Effector memory CD8-positive, alpha-beta T cell (primary cell): ENCODE measurements at places on chromosomes 12 and 14.
A peak's percentile ranks its signal among the peaks of the same experiment; 100 is the strongest.

GRCh38 chr12:9707864-9708808 is 24.8 kb downstream of the CLECL1 start:
- H3K4me3 ChIP-seq: peak overlapping the region; percentile 82
- peak; percentile 67 for DNase-seq
- H3K4me1 ChIP-seq: peaks cover 44% of the 10 kb centered on the region
- no peaks in the 10 kb centered on the region for H3K27me3 ChIP-seq
- H3K27ac ChIP-seq: peak overlapping the region; percentile 93

DNA sequence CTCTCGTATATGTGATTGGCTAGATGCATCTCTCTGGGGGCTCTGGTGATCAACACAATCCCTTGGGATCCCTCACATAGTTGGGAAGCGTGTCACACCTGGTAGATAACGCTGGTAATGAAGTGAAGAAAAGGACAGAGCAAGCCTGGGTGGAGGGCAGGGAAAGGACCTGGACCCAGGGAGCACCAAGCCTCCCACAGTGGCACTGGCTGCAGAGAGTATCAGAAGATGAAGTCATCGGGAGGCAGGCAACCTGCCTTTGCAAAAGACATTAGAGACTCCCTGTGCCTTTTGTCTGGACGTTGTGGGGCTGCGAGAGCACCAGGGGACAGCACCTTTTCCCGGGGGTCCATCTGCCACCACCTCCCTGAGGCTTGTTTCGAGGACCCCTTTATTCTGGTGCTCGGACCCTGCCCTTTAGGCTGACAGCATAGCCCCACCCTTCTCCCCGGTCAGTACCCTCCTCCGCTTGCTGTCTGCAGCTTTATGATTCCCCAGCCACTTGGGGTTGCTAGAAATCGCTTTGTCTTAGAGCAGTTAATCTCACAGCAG is 116.4 kb downstream of the EML1 start:
- H3K27ac ChIP-seq: no peak overlapping the region
- no peaks in the 10 kb centered on the region for H3K4me1 ChIP-seq
- DNase-seq: no peak

- H3K36me3 ChIP-seq: peaks cover 13% of the 10 kb centered on the region
- no peak overlapping the region for H3K4me3 ChIP-seq
- peaks cover 29% of the 10 kb centered on the region for H3K4me1 ChIP-seq
These were observed 24.5 kb downstream of the NELL2 start for GRCh38 chr12:44851586-44851985.

- H3K4me1 ChIP-seq: peaks cover 28% of the 10 kb centered on the region
- H3K27me3 ChIP-seq: peaks cover 47% of the 10 kb centered on the region
- DNase-seq: peak; percentile 26
- H3K4me3 ChIP-seq: peak within 1 kb of the TSS; percentile 59
These were observed at the start of gene NFE2 for GRCh38 chr12:54300732-54301427. Gene NFE2, minus strand, starts transcription at chr12:54301015. Its CDS starts 5,767 bp downstream, at chr12:54295248.

- H3K4me1 ChIP-seq: no peaks in the 10 kb centered on the region
- no peak overlapping the region for H3K27ac ChIP-seq
- DNase-seq: no peak
- H3K27me3 ChIP-seq: peaks cover 25% of the 10 kb centered on the region
These were observed 308.2 kb downstream of the GLT1D1 start for GRCh38 chr12:129161511-129161910.

GRCh38 chr14:58549105-58549757 is 88.5 kb upstream of the DACT1 start:
- peaks cover 2% of the 10 kb centered on the region for H3K36me3 ChIP-seq
- no peaks in the 10 kb centered on the region for H3K4me1 ChIP-seq
- no peak overlapping the region for H3K27ac ChIP-seq
- DNase-seq: no peak
- H3K4me3 ChIP-seq: no peak overlapping the region
- no peaks in the 10 kb centered on the region for H3K27me3 ChIP-seq

DNA sequence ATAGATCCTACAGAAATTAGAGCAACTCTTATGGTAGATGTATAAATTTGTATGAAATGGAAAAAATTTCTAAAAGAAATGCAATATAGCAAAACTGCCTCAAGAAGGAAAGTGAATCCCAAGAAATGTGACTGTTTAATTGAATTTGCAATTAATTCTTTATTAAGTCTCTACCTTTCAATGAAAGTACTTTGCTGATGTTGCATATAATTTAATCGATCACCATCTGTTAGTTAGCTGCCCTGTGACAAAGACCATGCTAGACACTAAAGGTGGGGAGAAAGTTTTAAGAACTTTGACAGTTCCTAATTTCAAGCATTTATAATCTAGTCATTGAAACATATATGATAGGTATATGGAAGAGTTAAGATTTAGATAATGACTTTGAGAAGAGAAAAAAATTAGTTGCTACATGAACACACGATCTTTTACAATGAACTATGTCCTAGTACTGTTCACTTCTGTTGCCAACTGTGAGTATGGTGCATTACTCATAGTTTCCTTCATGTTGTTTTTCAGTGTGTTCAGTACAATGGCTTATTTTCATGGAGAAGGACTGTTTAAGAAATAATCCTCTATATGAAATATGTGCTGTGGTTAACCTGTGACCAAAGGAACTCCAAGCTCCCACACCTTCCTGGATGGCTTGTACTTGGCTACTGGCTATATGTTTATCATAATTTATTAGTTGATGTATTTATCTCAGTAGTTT is 128.4 kb downstream of the METTL25 start:
- H3K27me3 ChIP-seq: no peaks in the 10 kb centered on the region
- H3K4me1 ChIP-seq: no peaks in the 10 kb centered on the region
- H3K36me3 ChIP-seq: peaks cover 5% of the 10 kb centered on the region
- no peak overlapping the region for H3K27ac ChIP-seq

DNA sequence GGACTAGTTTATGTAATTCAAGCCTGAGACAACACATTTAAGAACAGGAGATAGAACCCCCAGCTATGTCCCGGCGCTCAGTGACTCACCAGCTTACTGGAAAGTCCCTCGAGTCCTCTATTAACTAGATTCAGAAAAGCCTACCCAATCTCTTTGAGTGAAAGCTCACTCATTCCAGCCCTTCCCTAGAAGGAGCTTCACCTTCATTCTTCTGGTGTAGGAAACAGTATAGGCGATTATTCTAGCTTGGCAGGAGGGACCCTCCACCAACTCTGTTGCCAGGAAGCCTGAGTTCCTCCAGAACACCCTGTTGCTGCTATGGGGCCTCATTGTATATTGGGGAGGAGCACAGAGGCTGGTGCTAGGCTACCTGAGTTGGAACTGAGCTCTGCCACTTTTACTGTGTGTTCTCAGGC is 57.2 kb upstream of the AEBP2 start:
- H3K36me3 ChIP-seq: no peaks in the 10 kb centered on the region
- H3K4me3 ChIP-seq: no peak overlapping the region
- no peaks in the 10 kb centered on the region for H3K4me1 ChIP-seq
- H3K27me3 ChIP-seq: no peaks in the 10 kb centered on the region
- DNase-seq: no peak

GRCh38 chr12:12803186-12803585 is 10.0 kb upstream of the DDX47 start:
- H3K4me1 ChIP-seq: peaks cover 18% of the 10 kb centered on the region
- DNase-seq: no peak
- H3K27me3 ChIP-seq: no peaks in the 10 kb centered on the region
- H3K36me3 ChIP-seq: no peaks in the 10 kb centered on the region
- no peak overlapping the region for H3K4me3 ChIP-seq

DNA sequence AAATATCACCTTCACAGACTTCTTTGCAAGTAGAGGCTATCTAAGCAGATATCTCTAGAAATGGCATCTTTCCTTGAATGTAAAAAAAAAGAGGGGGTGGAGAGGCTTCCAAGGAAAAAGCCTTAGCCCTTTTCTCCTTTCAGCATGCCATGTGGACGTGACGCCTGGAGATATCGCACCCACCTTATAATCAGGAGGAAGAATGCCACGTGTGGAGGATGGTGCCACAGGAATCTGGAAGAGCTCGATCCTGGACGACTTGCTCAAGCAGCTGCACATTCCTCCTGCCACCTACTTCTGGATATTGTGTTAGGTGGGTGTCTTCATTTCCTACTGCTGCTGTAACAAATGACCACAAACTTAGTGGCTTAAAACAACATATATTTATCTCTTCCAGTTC is 203.6 kb downstream of the NUAK1 start:
- H3K27ac ChIP-seq: peak overlapping the region; percentile 86
- H3K4me1 ChIP-seq: peaks cover 8% of the 10 kb centered on the region
- DNase-seq: no peak
- no peak overlapping the region for H3K4me3 ChIP-seq

GRCh38 chr12:65648461-65648860 is 175.8 kb upstream of the HMGA2 start:
- H3K27me3 ChIP-seq: no peaks in the 10 kb centered on the region
- H3K36me3 ChIP-seq: peaks cover 6% of the 10 kb centered on the region
- no peak overlapping the region for H3K27ac ChIP-seq
- no peak overlapping the region for H3K4me3 ChIP-seq

- peaks cover 47% of the 10 kb centered on the region for H3K36me3 ChIP-seq
- no peak for DNase-seq
- no peaks in the 10 kb centered on the region for H3K27me3 ChIP-seq
- H3K27ac ChIP-seq: peak overlapping the region; percentile 100
- H3K4me3 ChIP-seq: peak overlapping the region; percentile 99
These were observed 286 bp downstream of the PPP4R3A start for GRCh38 chr14:91509878-91510170.

DNA sequence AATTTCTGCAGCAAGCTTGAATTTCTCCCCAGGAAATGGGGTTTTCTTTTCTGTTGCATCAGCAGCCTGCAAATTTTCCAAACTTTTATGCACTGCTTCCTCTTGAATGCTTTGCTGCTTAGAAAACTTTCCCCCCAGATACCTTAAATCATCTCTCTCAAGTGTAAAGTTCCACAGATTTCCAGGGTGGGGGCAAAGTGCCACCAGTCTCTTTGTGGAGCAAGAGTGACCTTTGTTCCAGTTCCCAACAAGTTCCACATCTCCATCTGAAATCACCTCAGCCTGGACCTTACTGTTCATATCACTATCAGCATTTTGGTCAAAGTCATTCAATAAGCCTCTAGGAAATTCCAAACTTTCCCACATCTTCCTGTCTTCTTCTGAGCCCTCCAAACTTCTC is 241.6 kb upstream of the TMTC1 start:
- no peaks in the 10 kb centered on the region for H3K27me3 ChIP-seq
- no peak overlapping the region for H3K4me3 ChIP-seq
- no peaks in the 10 kb centered on the region for H3K36me3 ChIP-seq
- no peak for DNase-seq

DNA sequence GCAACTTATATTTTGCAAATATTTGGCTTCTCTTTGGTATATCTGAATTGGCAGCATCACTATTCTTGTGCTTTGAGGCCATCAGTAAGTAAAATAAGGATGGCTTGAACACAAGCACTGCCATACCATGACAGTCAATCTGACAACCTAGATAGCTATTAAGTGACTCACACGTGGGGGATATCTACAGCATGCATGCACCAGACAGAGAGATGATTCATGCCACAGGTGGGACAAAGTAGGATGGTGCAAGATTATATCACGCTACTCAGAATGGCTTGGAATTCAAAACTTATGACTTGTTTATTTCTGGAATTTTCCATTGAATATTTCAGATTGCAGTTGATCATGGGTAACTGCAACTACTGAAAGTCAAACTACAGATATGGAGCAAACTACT is 675.6 kb upstream of the MDGA2 start:
- H3K27ac ChIP-seq: no peak overlapping the region
- DNase-seq: no peak
- no peaks in the 10 kb centered on the region for H3K4me1 ChIP-seq

- no peaks in the 10 kb centered on the region for H3K27me3 ChIP-seq
- H3K27ac ChIP-seq: no peak overlapping the region
- no peak overlapping the region for H3K4me3 ChIP-seq
- peaks cover 3% of the 10 kb centered on the region for H3K4me1 ChIP-seq
- H3K36me3 ChIP-seq: no peaks in the 10 kb centered on the region
These were observed 183.2 kb downstream of the TMEM117 start for GRCh38 chr12:44019118-44019517.

DNA sequence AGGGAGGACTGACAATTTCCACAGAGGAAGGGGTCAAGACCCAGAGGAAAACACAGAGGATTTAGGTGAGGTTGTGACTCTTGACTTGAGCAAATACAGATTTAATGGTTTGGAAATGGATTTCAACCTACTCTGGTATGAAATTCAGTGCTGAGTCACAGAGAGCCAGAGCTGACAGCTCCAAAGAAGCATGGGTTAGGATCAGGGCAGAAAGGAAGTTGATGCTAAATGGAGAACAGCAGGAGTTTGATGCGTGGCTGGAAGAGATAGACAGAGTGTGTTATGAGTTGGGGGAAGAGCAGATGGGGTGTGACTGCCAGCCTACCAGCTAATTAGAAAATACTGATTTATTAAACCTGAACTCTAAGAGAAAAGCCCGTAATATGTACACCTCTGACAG is 272.6 kb downstream of the FOXG1 start:
- H3K4me1 ChIP-seq: no peaks in the 10 kb centered on the region
- DNase-seq: no peak
- no peak overlapping the region for H3K4me3 ChIP-seq

DNA sequence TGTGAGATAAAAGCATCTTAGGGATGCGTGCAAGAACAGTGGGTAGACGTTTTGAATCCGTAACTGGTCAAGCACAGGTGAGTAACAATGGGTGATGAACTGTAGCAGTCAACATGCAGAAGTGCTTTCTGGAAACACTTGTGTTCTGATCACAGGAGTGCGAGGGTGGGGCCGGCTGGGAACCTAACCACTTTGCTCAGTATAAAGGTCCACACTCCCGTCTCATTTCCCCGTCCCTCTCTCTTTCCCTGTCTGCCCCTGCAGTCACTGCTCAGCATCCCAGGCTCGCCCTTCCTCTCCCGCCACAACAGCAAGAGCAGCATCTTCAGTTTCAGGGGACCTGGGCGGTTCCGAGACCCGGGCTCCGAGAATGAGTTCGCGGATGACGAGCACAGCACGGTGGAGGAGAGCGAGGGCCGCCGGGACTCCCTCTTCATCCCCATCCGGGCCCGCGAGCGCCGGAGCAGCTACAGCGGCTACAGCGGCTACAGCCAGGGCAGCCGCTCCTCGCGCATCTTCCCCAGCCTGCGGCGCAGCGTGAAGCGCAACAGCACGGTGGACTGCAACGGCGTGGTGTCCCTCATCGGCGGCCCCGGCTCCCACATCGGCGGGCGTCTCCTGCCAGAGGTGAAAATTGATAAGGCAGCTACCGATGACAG is 127.1 kb downstream of the FIGNL2 start:
- peak; percentile 6 for DNase-seq
- no peak overlapping the region for H3K27ac ChIP-seq
- H3K36me3 ChIP-seq: no peaks in the 10 kb centered on the region
- H3K4me3 ChIP-seq: peak overlapping the region; percentile 10
- peaks cover 29% of the 10 kb centered on the region for H3K27me3 ChIP-seq
- H3K4me1 ChIP-seq: no peaks in the 10 kb centered on the region
